ENCODE measurements at places on chromosomes 2 and 18.

DNA sequence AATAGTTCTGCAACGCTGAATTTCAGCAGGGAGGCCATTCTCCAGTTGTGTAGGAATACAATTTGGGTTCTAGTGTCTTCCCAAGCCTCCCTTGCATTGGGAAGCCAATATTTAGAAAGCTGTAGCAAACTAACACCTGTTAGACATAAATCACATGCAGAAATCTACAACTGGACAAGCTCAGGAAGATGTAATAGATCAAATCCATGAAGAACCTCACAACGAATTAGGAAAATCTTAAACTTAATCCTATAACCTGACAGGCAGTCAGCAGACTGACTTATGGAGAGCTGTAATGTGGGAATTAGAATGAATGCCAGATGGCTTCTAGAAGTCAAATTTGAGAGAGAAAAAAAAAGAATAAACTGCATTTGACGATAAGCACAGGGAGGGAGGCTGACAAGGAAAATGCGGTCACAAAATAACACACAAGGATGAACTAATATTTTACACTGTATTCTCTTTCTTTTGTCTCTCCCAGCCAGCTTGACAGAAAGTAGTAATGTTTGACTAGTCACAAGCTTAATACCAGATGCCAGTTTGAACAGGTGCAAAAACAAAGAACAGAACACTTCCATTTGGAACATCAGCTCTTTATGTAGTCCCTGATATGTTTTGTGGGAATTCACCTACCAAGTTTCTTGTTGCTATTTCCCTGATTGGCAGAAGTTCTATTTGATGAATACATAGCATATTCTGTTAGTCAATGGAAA lies 50.8 kb upstream of the FANCL start:
- H3K4me1 ChIP-seq = no peaks in the 10 kb centered on the region
- H3K27me3 ChIP-seq = no peaks in the 10 kb centered on the region
- no peak overlapping the region for H3K27ac ChIP-seq
- no peak for DNase-seq

- H3K27ac ChIP-seq = no peak overlapping the region
- no peaks in the 10 kb centered on the region for H3K4me1 ChIP-seq
- no peaks in the 10 kb centered on the region for H3K27me3 ChIP-seq
- H3K4me3 ChIP-seq = no peak overlapping the region
- no peak for DNase-seq
These were observed 59.3 kb downstream of the KDM3A start for GRCh38 chr2:86500325-86501083.

DNA sequence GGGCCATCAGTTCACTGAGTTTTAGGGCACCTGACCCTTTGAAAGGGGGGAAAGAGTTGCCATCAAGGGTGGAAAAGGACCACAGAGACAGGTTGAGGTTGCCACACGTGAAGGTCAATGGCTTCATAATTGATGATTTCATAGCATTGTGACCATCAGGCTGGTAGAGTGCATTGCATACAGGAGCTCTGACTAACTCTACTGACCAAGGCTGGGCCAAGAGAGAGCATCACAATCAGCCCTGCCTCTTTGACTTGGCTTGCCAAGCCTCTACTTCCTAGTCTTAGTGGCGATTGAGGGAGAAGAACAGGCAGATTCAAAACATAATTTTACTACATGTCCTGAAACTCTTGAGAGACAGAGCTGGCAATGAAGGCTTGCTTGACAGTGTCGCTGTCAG lies 5.8 kb upstream of the TNP1 start:
- no peak for DNase-seq
- no peaks in the 10 kb centered on the region for H3K27me3 ChIP-seq
- peaks cover 3% of the 10 kb centered on the region for H3K4me1 ChIP-seq
- H3K4me3 ChIP-seq = no peak overlapping the region

GRCh38 chr2:169933124-169933711 lies 106.0 kb downstream of the UBR3 start:
- no peak overlapping the region for H3K4me3 ChIP-seq
- no peaks in the 10 kb centered on the region for H3K27me3 ChIP-seq
- H3K4me1 ChIP-seq = no peaks in the 10 kb centered on the region
- no peak for DNase-seq
- H3K36me3 ChIP-seq = peaks cover 6% of the 10 kb centered on the region

GRCh38 chr2:126649101-126649500 lies 6.9 kb upstream of the GYPC start:
- no peaks in the 10 kb centered on the region for H3K4me1 ChIP-seq
- H3K27ac ChIP-seq = no peak overlapping the region
- no peaks in the 10 kb centered on the region for H3K27me3 ChIP-seq
- DNase-seq = no peak
- H3K36me3 ChIP-seq = no peaks in the 10 kb centered on the region
- H3K4me3 ChIP-seq = no peak overlapping the region

GRCh38 chr2:149648282-149649030 lies 60.9 kb upstream of the MMADHC start:
- H3K27me3 ChIP-seq = no peaks in the 10 kb centered on the region
- H3K27ac ChIP-seq = no peak overlapping the region
- H3K4me1 ChIP-seq = no peaks in the 10 kb centered on the region
- H3K4me3 ChIP-seq = no peak overlapping the region

- no peaks in the 10 kb centered on the region for H3K4me1 ChIP-seq
- no peak overlapping the region for H3K27ac ChIP-seq
- DNase-seq = no peak
- no peaks in the 10 kb centered on the region for H3K27me3 ChIP-seq
These were observed 145.4 kb upstream of the ZNF804A start for GRCh38 chr2:184452907-184453306.

DNA sequence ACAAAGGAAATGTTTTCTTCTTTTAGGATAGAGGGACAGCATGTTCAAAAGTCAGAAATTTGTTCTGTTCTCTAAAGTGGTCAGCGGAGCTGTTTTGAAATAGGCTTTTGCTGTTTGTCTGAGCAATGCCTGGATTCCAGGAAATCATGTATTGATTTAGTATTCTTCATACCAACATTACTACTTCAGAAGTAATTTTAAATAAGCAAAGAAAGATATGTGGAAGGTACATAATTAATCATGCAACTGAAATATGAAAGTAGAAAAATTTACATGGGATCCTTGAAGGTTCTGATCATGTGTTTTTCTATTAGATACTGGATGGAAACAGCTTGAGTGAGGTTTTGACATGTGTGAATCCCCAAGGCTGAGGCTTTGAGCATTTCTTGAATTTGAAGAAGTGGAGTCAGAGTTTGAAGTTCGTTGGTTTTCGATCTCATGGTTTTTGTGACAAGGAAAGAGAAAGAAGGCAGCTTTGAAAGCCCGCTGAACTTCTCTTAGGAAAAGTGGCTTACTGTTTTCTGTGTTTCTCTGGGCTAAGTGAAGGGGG lies 220.0 kb downstream of the LDLRAD4 start:
- no peak overlapping the region for H3K4me3 ChIP-seq
- peaks cover 3% of the 10 kb centered on the region for H3K4me1 ChIP-seq
- H3K27ac ChIP-seq = peak overlapping the region; percentile 86
- no peak for DNase-seq

- peak overlapping the region; percentile 51 for H3K27ac ChIP-seq
- H3K4me1 ChIP-seq = peaks cover 53% of the 10 kb centered on the region
- no peak overlapping the region for H3K4me3 ChIP-seq
- DNase-seq = no peak
- H3K27me3 ChIP-seq = no peaks in the 10 kb centered on the region
These were observed 256.0 kb downstream of the TNS1 start for GRCh38 chr2:217746808-217747207.

DNA sequence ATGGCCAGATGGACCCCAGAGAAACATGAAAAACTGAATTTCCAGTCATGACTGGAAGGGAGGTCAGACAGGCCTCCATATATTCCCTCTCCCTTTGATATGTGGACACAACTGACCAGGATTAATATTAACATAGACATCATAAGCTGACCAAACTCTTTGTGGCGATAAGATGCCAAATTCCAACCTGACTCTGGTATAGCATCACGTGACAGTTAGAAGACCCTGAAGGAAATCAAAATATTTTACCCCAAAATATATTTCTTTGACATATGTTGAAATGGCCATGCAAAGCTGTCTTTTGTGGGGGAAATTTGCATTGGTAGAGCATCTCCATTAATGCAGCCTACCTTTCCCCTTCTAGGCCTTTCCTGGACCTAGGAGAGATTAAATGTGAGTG lies 36.7 kb downstream of the ST6GAL2 start:
- no peaks in the 10 kb centered on the region for H3K36me3 ChIP-seq
- H3K27me3 ChIP-seq = no peaks in the 10 kb centered on the region
- peak overlapping the region; percentile 41 for H3K4me3 ChIP-seq
- H3K27ac ChIP-seq = peak overlapping the region; percentile 85
- H3K4me1 ChIP-seq = peaks cover 14% of the 10 kb centered on the region
- DNase-seq = no peak

DNA sequence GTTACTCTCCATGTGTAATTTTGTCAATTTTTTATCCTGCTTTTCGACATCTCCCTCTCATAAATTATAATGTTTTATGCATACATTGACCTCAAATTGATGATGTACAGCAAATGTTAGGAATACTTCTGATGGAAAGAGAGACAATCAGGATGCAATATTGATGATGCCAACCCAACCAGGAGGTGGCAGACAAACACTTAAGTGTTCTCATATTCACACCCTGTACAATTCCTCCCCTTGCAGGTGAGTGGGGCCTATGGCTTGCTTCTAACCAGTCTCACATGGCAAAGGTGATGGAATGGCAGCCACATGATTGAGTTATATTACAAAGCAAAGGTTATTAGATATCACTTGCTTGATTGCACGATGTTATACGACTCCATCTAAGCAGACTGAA lies 594.3 kb upstream of the REG3G start:
- no peaks in the 10 kb centered on the region for H3K4me1 ChIP-seq
- no peak for DNase-seq
- H3K27me3 ChIP-seq = no peaks in the 10 kb centered on the region
- no peak overlapping the region for H3K4me3 ChIP-seq
- no peak overlapping the region for H3K27ac ChIP-seq

DNA sequence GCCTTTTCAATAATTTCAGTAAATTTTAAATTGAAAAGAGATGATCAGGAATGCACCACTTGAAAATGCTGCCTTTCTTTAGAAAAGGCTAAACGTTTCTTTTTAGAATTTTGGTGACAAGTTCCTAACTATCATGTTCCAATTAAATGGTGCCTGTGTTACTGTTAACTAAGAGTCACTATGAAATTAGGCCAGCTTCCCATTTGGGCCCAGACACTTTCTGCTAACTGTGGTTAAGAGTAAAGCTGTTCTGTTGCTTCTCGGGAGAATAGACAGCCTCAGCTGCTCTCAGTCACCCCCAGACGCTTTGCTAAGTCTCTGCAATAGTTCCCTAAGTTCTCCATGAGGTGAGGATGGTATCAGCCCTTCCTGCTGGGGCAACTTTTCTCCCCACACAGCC lies 90.2 kb downstream of the NPAS2 start:
- DNase-seq = no peak
- H3K27ac ChIP-seq = no peak overlapping the region
- H3K27me3 ChIP-seq = no peaks in the 10 kb centered on the region
- peaks cover 21% of the 10 kb centered on the region for H3K36me3 ChIP-seq
- H3K4me3 ChIP-seq = no peak overlapping the region

DNA sequence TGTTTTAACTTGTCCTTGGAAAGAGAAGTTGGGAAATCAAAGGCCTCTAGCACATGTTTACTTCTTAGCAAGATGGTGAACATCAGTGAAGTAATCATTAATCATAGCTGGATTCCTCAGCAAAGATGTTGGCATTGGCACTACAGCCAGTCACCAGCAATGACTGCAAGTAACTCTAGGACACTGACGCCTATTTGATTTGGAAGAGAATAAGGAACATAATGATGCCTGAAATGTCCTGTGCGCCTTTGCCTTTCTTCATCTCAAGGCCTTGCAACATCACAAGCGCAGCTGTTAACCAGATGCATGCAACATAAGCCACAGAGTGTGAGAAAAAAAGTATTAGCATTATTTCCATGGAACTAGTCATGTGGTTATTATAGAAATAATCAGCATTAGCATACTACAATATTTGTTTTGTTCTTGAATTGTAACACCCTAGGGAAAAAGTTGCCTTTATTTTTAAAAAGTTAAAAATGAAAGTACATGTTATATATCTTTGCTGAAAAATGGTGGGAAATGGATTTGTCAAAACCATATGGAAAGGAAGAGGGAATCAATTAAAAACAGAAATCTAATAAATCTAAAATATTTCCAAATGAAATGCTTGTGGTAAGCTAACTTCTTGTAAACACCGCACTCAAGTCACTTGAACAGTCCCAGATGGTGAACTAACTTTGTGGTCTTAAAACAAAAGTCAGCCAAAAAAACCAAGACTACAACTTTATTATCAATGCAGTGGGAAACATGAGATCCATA lies 55.6 kb downstream of the THADA start:
- no peaks in the 10 kb centered on the region for H3K27me3 ChIP-seq
- peak overlapping the region; percentile 71 for H3K27ac ChIP-seq
- H3K4me3 ChIP-seq = no peak overlapping the region
- peaks cover 3% of the 10 kb centered on the region for H3K4me1 ChIP-seq

DNA sequence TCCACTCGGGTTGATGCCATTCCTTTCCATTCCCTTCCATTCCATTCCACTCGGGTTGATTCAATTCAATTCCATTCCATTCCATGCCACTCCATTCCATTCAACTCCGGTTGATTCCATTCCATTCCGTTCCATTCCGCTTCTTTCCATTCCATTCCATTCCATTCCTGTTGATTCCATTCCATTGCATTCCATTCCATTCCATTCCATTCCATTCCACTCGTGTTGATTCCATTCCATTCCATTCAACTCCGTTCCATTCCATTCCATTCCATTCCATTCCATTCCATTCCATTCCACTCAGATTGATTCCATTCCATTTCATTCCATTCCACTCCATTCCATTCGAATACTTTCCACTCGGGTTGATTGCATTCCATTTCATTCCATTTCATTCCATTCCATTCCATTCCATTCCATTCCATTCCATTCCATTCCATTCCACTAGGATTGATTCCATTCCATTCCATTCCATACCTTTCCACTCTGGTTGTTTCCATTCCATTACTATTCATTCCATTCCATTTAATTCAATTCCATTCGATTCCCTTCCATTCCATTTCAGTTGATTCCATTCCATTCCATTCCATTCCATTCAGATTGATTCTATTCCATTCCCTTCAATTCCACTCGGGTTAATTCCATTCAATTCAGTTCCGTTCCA lies 1141.8 kb downstream of the RPIA start:
- DNase-seq = no peak
- no peaks in the 10 kb centered on the region for H3K27me3 ChIP-seq
- no peaks in the 10 kb centered on the region for H3K36me3 ChIP-seq
- H3K4me1 ChIP-seq = no peaks in the 10 kb centered on the region
